C1 segment of cervical spinal cord (tissue), 14 donors: ENCODE measurements at places on chromosomes 7 and 10.

DNA sequence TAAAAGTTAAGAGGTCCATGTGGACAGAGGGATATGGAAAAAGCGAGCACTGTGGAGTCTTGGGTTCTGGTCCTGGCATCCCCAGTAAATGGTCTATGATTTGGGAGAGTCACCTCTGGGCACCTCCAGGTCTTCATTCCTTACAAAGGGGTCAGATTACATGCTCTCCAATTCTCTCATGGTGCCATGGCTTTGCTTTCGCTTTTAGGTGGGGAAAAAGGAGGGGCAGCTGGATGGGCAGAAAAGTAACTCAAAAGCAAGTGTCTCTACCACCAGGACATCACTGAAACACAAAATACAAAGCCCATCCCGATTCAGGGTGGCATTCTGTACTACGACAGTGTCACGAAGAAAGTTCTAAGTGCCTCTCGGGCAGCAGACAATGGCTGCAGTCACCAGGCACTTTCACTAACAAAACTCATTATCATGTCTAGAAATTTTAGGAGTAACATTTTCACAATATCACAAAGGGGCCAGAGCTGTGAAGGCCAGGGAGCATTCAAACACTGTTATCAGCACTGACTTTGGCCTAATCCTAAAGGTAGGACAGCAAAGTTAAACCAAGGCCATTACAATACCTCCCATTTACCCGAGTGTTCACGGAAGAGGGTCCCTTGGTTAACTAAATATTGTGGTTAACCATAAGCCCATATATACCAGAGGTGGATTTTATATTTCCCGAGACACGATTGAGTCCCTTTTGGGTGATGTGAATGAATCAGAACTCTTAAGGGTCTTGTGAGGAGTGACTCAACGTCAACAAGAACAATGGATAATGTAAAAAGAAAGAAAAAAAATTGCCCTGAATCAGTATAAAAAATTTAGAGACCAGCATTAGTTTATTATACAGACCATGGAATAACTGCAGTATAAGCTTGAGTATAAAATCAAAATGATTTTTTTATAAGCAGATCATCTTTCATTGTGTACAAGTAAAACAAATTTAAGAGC, 2.5 kb downstream of the PSAP start:
- DNase-seq: no peak

- DNase-seq: no peak
These were observed 13.4 kb downstream of the PITRM1 start for GRCh38 chr10:3159152-3159551.

GRCh38 chr7:80542398-80542797, 30.5 kb upstream of the GNAT3 start:
- DNase-seq: no peak

DNA sequence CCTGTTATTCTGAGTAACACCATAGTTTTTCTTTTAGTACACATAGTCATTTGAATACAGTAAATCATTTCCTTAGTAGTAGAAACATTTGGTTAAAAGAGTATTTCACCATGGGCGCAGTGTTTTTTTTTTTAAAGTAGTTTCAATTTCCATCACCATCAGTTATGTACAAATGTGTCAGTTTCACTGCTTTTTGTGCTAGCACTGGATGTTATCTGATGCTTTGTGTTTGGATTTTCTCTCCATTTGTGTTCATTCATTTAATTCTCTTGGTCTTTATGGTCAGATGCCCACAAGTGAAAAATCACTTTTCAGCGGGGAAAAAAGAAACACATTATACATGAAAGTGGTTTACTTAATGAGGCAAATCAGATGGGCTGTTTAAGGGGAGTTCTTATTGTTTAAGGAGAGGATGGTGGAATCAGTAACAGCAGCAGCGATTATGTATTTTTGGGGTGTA, 16.0 kb upstream of the HK1 start:
- no peak for DNase-seq

GRCh38 chr10:89576022-89576421, 40.6 kb upstream of the SLC16A12 start:
- DNase-seq: no peak

- DNase-seq: no peak
These were observed 121.7 kb upstream of the CCDC6 start for GRCh38 chr10:60028081-60028480.

DNA sequence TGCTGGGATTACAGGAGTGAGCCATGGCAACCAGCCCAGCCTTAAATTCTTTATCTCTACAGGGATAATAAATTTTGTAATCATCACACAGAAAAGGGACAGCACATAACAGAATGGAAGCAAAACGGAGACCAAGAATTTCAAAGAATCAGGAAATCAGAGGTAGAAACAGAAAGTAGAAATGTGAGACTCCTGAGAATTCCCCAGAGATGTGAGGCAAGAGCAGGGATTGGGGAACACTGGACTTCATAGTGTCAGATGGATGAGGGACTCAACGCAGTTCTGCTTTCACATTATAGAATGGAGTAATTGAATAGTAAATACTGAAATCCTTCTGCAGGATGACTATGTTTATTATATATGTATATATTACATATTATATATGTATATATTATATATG, 52.5 kb upstream of the MPP7 start:
- DNase-seq: no peak

- no peak for DNase-seq
These were observed 168.9 kb downstream of the KCND2 start for GRCh38 chr7:120441850-120442249.

DNA sequence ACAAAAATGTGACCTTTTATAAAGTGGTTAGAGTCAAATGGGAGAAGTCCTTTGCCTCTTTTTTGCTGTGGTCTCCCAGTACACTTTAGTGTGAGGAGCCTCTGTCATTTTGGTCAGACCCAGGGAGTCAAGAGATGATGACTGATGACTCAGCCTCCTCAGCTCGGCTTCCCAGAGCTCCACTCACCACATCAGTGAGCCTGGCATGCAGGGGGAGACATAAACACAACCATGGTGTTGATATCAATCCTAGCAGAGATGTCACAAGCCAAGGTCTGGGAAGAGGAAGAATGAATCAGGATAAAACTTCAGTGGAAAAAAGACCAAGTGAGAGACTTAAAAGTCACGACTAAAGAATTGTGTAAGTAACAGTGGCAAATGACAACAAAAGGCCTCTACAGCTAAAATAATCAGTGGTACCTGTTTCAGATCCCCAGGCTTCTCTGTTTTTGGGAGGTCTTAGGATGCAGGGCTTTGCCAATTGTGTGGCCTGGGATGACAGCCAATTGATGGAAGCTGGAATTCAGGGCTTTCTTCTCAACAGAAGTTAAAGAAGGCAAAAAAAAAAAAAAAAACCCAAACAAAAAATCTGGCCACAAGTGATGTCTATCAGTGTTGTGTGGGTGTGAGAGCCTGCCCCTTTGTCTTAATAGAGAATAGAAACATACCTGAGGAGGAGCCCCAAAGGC, 50.2 kb downstream of the TFAM start:
- DNase-seq: no peak

- no peak for DNase-seq
These were observed 139.3 kb downstream of the SLC25A13 start for GRCh38 chr7:96182424-96183158.

- no peak for DNase-seq
These were observed 34.8 kb upstream of the SMARCD3 start for GRCh38 chr7:151283302-151283701.
